ENCODE measurements at places on chromosomes 11 and 22. TPM values are rescaled to one million over a fixed set of nuclear protein-coding genes. Genes with fewer than 3 reads are reported as not detected.

Gene CD3D
- 491 TPM for total RNA-seq

- no peak for DNase-seq
Measured at GRCh38 chr11:117627259-117627658, 169.8 kb downstream of the DSCAML1 start.

GRCh38 chr11:57224537-57224936, 12.5 kb downstream of the APLNR start:
- no peak for DNase-seq

DNA sequence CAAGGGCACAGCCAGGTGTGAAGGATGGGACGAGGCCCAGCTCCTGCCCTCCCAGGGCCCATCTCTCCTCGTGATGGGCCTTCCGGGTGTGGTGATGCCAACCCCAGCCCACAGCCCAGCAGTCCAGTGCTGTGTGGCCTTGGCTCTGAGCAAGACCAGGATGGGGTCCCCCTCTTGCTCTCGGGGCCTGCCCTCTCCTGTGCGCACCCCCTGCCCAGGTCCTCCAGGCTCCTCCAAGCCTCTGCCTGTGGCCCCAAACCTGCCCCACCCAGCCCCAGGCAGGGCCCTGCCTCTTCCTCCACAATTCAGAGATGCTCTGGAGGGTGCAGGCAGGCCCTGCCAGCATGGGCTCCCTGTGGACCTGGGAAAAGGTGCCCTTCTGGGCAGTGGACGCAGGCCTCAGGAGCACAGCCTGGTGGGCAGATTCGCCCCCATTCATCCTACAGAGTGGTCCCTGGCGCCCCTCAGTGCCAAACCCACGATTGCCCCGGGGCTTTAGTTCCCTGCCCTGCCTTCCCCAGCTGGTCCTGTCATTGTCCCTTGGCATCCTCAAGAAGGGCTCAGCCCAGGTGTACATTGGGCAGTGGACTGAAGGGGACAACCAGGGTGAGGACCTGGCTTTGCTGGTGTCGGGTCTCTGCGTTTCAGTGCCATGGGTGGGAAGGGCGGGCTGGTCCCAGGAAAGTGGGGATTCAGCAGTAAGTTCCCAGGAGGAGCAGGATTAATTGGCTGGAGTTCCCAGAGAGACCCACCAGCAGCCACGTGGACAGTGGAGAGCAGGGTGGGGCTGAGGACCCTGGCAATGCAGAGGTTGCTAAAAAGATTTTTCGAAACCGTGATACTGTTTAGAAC, 19.8 kb downstream of the EIF1AD start:
- no peak for DNase-seq

DNA sequence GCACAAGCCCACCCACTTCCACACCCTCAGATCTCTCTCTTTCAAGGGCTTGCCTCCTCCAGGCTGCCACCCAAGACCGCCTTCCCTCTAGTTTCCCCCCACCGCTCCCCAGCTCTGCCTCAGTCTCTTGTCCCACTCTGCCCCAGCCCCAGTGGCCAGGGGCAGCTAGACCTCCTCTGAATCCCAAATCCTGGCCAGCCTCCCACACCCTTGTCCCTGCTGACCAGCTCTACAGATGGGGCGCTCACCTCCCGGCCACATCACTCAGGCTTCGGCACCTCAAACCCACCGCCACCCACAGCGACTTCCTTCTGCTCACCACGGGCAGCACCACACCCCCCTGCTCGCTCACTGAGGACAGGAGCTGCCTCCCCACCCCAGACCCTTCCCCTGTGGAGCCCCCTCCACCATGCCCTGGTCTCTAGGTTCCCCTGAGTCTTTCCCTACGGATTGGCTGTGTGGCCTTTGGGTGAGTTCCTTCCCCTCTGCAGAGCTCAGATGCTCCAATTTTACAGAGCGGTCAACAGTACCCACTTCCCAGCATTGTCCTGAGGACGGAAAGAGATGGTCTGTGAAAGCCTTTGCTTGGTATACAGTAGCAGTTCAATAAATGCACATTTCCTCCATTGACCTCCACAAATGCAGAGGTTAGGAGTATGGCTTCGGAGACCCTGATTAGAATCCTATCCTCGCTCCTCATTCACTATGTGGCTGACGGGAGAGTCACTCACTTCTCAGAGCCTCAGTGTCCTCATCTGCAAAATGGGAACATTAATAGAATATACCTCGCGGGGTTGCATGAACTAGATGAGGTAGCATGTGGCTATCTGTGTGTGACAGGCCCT, 11.5 kb upstream of the SPI1 start:
- no peak for DNase-seq

- DNase-seq: no peak
Measured at GRCh38 chr11:20122131-20122530, 38.1 kb downstream of the DBX1 start.

Gene IL17REL
- not detected for total RNA-seq

DNA sequence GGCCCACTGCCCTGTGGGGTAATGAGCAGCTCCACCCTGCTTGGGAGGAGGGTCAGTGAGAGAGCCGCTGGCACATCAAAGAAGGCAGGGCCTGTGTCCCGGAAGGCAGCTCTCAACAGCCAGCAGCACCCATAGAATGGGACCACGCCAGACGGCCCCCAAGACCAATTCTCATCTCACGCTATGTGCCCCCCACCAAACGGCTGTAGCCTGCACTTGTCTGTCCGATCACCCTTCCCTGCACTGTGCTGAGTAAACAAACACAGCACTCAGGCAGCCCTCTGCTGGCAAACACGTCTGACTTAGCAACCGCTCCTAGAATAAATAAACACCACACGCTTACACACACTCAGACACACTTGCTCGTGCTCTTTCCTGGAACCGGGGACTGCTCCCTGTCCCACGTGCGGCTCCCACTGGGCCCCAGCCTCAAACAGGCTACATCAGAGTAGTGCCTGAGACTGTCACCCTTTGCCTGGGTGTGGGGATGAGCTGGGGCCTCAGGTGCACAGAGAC, 53.2 kb upstream of the CDON start:
- DNase-seq: no peak

Gene MAP6
- total RNA-seq: 0.54 TPM

DNA sequence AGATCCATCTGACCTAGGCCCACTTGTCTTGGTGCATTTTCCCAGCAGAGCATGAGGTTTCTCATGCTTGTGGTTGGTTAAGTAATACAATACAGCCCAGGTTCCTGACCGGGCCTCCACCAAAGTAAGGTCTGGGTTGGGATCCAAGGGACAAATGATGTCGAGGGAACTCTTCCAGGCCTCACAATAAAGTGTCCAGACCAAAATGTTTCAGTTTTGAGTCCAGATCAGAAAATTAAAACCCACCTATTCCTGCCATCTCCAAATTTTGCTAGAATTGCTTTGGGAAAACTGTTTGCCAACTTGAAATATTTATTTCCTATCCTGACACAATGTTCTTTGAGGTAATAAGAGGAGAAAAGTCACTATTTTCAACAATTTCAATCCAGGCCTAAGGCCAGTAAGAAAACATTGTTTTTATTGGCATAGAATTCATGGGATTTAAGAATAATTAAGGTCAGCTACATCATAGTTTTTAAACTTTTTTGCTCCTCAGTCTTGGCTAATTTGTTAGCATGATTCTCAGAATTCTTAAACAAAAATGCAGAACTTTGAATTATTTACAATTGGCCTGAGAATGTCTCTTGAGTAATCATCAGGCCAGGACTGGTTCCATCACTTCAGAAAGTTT, 51.4 kb downstream of the ME3 start:
- DNase-seq: no peak

GRCh38 chr11:41917900-41918299, 458.4 kb upstream of the LRRC4C start:
- DNase-seq: no peak

DNA sequence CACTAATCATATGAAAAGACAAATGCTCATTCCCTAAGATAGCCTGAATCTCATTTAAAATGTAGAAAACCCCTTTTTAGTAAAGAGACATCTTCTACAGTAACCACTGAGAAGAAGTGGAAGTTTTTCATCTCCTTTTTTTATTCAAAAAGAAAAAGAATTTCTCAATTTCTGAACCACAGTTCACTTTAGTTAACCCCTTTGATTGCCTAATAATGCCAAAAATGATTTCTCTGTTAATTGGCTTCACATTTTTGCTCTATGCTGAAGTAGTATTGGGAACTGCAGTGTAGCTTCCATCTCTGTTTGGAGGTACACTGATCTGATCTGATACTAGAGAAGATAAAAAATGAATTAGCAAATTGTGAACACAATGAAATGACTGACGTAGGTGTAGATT, 58.3 kb downstream of the CD44 start:
- DNase-seq: no peak

DNA sequence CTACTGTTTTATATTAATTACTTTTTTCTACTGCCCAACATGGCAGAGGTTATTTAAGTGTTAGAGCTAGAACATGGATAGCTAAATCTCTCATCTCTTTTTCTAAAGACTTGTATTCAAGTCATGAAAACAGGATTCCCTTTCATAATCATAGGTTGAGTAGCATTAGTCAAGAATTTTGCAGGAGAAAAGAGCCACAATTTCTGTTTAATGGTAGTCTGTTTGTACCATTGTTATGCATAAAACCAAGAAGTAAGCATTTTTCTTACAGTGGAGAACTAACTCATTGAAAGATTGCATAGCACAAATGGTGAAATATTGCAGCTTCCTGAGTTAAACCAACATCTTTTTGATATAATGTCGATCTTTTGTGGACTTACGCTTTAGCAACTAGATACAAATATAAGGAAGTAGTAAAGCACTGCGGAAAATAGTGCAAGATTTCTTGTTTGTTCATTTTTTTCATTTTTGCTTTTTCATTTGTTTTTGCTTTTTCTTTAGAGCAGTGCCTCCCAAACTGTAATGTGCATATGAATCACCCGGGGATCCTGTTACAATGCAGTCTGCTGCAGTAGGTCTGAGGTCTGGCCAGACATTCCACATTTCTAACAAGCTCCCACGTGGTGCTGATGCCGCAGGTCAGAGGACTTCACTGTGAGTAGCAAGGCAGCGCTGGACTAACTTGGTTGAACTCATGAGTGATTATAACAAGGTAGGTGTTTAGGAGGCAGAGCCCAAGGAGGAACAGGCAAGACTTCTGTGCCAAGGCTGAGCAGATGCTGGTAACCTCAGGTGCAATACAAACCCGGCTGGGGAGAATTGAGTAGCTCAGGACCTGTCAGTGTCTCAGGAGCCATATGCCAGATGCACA, 4.6 kb downstream of the ETS1 start:
- DNase-seq: no peak

- no peak for DNase-seq
Measured at GRCh38 chr11:702462-703461, 3.3 kb upstream of the EPS8L2 start.

Gene LMNTD2
- 0.64 TPM for total RNA-seq

DNA sequence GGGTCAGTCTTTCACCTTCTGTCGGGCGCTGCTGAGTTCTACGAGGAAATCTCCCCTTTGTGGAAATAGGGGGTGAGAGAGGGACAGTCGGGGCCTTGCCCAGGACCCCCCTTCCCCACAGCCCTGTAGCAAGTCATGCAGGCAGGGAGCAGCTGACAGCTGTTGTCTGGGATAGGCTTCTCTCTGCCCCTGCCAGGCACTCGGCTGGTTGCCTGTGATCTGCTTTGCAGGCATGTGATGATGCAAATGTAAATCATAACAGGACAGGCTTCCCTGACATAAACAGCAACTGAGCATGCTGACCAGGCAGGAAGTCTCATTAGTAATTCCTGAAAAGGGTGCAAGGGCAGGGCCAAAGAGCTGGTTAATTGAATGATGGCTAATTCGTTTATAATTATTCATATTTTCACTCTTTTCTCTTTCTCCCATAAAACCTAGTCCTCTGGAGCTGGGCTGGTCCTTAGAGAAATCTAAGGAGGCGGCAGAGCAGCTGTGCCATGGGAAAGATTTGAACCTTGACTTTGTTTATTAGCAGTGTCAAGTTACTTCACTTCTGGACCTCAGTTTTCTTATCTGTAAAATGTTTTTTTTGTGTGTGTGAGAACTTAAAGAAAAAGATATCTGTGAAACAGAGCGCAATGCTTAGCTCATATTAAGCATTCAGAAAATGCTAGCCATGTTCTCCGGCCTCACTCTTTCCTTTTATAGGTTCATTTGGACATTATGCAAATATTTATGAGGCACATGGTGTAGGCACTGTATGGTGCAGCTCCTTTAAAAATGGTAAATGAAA, 129.7 kb downstream of the LDLRAD3 start:
- DNase-seq: no peak

Gene NPAS4
- total RNA-seq: not detected

DNA sequence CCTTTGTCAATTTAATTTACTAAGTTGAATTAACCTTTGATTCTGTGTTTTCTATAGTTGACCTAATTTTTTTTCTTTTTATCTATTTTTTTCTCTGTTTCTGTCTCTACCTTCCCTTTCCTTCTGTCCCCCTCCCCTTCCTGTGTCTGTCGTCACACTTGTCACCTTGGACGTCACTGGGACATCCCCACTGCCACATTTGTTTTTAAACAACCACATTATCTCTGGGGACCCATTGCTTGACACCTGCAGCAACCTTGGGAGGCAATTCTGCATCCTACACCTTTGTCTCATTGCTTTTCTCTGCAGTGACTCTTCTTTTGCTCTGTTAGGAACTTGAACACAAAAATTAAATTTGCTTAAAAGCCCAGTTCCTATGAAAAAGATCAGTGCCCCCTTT, 51.8 kb upstream of the TTC12 start:
- DNase-seq: no peak

DNA sequence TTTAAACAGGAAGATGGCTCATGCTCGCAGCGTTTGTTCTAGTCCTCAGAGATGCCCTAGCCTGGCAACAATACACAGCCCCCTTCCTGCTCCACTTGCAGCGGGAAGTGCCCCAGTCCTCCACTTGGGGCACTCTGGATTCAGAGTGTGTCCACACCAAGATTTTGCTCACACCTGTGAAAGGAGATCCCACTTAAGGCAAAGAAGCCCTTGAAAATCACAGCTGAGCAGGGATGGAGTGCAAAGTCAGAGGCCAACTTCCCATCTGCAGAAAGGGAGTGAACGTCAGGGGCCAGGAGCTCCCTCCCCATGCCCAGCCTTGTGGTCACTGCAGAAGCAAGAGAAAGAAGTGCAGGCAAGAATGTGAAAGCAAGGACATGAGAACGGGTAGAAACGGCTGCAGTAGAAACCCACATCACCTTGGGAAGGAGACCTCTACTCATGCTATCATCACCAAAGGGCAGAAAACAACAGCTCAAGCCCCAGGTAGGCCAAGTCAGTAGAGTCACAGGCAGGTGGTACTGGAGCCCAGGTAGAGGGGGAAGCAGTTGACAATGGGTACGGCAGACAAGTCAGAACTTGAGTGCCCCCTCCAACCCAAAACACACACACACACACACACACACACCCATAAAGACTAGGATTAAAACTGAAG, 157.4 kb downstream of the BUD13 start:
- no peak for DNase-seq

- DNase-seq: no peak
Measured at GRCh38 chr22:38952281-38952993, 5.0 kb upstream of the APOBEC3A start.
